ELR (cell line): ENCODE measurements at places on chromosomes 13 and 19.
A peak's percentile ranks its signal among the peaks of the same experiment; 100 is the strongest.

DNA sequence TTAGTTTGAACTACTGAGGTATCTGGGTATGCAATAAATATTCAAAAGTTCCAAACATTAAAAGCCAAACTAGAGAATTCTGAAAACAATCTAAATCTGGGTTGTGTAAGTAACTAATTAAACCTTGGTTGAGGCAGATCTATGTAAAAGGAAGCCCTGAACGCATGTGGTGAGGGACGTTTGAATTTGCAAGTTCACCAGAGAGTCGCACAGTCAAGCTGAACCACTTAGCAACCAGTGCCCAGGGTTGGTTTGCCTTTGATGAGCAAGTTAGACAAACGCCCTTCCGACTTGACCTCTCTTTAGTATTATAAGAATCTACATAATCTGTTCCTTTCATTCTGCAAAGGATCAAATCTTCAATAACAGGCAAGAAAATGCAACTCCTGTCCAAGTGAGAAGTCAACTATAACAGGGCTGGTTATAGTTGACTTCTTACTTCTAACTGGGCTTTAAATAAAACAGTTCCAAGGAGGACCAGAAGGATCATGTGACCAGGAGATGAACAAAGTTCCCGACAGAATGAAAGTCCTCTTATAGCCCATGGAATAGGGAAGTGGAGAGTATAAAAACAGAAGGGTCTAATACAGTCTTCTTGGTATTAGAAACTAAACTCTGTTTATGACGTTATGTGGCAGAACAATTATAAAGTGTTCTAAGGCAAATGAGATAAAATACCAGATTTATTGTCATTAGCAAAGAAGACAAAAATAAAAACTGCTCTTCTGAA lies 40.6 kb downstream of the PHF11 start:
- no peak for DNase-seq

DNA sequence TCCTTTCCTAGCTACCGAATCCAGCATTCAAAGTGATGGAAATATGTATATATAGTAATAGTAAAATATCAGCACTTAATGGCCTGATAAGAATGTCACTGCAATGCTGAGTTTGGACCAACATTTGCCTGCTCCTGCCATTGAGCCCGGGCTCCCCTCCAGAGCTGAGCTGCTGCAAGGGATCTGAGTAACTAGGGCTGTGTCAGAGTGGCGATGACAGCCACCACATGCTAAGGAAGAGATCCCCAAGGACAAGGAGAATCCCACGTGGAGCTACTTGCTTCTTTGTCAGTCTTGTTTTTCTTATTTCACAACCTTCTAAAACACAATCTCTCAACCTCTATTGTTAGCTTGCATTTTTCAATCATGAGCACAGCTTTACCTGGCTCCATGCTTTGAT lies 19.5 kb upstream of the ALOX5AP start:
- no peak for DNase-seq

GRCh38 chr19:13005861-13006370 lies 10.6 kb downstream of the NFIX start:
- DNase-seq = no peak

DNA sequence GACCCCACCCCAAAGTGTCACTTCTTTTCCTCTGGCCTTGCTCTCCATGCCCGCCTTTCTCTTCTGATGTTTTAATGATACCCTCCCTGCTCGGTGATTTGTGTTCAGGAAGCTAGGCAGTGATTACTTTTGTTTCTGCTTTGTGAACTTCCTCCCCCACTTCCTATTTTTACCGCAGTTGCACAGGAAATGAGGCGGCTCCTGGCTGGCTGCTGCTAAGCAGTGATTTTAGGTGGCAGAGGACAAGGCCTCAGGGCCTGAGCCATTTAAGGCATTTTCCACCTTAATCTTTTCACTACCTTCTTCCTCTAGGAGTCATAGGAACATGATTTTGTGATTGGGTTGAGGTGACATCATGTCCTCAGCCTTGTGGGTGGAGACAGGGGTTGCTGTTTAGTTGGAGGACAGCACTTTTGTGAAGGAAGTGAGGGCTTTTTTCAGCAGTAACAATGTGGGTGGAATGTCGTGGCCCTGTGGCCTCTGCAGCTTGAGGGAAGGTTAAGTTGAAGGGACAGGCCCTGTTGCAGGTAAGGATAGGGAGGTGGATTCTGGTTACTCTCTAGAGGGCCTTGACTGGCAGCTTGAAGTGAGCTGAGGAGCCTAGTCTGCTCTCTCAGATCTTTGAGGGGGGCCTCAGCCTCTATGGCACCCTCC lies 15.7 kb downstream of the GARRE1 start:
- DNase-seq = peak; percentile 85

- DNase-seq = no peak
Measured at GRCh38 chr19:46076031-46076880, 35.5 kb upstream of the IGFL4 start.

DNA sequence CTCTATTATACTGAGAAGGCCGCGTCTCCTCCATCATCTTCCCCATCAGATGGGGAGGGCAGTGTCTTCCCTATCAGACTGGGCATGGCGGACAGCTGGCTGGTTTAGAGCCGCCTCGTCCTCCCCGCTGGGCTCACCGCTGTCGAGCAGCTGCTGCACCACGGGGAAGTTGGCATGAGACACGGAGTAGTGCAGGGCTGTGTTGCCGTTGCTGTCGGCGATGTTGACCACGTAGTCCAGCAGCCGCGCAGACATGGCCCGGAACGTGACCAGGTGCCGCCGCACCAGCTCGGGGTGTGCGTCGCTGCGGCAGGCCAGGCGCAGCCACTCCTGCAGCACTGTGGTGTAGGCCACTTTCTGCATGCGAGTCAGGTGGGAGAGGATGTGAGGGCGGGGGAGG lies 18.8 kb upstream of the SPC24 start:
- no peak for DNase-seq

DNA sequence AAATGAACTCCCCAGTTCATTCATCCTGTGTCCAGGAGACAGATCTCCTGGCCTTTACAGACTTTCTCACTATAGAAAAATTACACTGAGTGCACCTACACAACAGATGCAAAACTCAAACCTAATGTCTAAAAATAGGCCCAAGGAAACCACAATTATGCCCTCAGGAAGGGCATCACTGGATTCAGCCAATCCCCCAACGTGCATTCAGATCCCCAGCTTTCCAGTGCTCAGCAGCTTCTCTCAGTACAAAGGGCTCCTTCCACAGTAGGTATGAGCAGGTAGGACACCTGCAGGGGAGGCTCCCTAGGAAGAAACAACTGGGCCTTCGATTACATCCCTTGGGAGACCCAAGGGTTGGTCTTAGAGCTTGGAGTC lies 2.1 kb downstream of the ZNF709 start:
- DNase-seq = no peak

- DNase-seq = no peak
Measured at GRCh38 chr13:36829753-36830152, 10.7 kb downstream of the RFXAP start.

GRCh38 chr13:23739596-23739995 lies 149.6 kb downstream of the MIPEP start:
- no peak for DNase-seq

DNA sequence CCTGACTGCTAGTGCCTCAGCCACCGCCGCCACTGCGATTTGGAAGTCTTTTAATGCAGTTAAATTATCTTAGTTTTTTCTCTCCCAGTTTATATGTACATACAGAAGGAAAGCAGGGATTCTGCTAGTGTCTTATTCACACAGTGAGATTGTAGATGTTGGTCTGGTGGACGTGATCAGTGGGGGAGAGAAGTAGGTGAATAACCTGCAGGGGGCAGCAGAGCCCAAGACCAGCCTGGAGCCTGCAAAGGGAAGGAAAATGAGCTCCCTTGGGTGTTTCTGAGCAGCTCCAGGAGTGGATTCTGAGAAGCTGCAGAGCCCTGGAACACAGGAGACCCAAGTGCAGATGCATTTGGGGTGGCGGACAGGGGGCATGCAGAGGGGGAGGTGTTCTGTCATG lies 26.3 kb downstream of the ZNF844 start:
- peak; percentile 63 for DNase-seq

DNA sequence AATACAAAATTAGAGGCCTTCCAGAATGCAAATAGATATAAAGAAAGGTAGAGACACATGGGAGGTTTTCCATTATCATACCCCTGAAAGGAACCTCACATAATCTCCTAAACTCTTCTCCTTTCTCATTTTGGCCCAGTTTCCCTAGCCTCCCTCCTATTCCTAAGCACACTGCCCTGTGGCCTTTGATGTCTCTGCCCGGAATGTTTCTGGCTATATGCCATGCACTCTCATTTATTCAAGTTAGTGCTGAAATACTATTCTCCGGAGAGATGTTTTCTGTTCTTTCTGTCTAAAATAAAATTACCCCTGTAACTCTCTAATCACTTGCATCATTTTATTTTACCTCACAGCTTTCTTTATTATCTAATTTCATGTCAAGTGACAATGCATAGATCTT lies 1287.7 kb downstream of the SLITRK5 start:
- no peak for DNase-seq

GRCh38 chr13:107275312-107275711 lies 707.4 kb upstream of the ARGLU1 start:
- no peak for DNase-seq

DNA sequence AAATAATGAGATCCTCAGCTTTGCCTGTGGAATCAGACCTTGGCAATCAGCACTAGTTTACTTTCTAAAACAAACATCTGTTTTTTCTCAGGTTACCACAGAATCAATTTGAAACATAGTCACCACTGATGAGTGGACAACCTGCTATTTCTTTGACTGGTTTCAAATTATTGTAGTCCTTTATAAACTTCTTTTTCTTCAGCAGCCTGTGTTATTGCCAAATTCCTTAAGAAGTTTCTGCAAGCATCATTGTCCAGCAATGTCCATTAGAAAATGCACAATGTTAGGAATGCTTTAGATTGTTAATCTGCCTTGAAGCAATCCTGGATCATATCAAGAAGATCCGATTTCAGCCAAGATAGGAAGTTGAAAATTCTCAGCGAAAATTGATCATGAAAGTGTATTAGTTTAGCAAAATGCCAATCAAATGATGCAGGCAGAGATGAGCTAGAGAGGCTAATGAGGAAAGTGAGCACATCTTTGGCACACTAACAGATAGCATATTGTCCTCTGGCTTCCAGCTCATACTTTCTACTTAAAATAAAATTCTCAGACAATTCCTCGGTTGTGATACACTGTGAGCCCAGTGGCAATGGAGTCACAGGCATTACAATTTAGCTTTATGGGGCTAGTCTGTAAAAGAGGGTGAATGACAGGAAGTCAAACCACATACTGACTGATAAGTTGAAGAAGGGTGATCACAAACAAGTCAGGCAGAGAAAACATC lies 270.6 kb downstream of the SLITRK6 start:
- DNase-seq = peak; percentile 79

GRCh38 chr13:29664591-29664990 lies 69.1 kb upstream of the SLC7A1 start:
- no peak for DNase-seq

- DNase-seq = peak; percentile 53
Measured at GRCh38 chr19:5826531-5827341, 12.8 kb downstream of the FUT6 start.

GRCh38 chr19:41233748-41234240 lies 14.8 kb downstream of the AXL start:
- no peak for DNase-seq

- no peak for DNase-seq
Measured at GRCh38 chr19:48728911-48729664, 9.6 kb upstream of the MAMSTR start.

DNA sequence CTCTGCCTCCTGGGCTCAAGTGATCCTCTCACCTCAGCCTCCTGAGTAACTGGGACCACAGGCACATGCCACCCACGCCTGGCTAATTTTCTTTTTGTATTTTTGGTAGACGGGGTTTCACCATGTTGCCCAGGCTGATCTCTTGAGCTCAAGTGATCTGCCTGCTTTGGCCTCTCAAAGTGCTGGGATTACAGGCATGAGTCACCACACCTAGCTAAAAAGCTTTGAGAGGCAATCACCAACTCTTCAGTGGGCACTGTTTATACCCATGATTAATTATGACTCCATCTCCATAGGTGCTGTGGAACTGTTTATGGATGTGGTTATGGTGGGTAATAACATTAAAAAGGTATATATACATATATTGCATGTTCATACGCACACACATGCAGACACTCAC lies 7.5 kb upstream of the RBM26 start:
- peak; percentile 37 for DNase-seq

DNA sequence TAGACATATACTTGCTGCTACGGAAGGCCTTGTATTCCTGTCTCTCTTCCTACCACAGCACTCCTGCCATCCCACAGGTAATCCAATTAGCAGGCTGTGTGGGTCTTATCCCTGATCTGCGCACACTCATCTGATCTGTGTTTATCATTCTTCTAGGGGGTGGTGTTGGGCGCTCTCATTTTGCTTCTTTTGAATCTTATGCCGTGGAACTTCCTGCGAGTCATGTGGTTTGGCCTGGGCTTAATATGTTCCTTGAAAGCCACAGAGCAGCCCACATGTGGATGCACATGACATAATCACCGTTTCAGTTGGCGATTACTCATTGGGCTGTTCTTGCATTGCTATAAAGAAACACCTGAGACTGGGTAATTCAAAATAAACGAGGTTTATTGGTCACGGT lies 7.5 kb downstream of the RASA3 start:
- DNase-seq = peak; percentile 90

GRCh38 chr13:58620176-58620575 lies 988.6 kb downstream of the PCDH17 start:
- DNase-seq = no peak

DNA sequence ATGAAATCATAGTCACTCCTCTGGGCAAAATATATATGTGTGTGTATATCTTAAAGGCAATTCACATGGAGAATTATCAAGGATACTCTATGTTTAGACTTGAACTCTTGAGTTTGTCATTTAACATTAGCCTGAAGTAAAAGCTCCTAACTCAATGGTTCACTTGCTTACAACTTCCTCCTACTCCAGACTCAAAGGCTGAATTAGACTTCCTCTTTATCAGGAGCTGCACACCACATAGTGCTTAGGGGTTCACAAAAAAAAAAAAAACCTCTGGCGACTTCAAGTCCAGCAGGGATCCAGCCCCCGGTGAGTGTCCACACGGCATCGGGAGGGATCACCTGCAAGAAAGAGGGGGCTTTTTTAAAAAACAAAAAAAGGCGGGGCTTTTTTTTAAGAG lies 68.2 kb upstream of the LSM14A start:
- no peak for DNase-seq

GRCh38 chr19:56750658-56751057 lies 79.1 kb upstream of the ZNF835 start:
- no peak for DNase-seq

DNA sequence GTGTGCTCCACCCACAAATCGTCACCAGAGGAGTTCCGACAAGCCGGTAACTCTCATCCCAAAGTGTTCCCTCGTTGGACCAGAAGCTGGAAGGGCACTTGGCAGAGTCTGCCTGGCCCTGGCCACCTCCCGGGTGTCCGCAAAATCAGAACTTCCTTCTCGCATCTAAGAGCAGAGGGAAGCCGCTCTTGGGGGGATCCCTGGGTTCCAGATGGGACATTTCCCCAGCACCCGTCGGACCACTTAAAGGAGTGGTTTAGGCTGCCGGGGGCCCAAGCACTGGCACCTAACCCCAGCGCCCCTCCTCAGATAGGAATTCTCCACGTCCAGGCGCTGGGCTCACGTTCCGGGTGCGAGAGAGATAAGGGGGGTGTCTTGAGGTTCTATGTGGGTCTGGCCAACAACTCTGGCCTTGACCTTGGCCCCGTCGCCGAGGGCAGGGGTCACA lies 857 bp upstream of the MAP2K7 start:
- no peak for DNase-seq
